ENCODE measurements at places on chromosomes 6 and 20.
A peak's percentile ranks its signal among the peaks of the same experiment; 100 is the strongest.

- DNase-seq = no peak
Observed at GRCh38 chr6:168926306-168926705, 327.3 kb downstream of the THBS2 start.

DNA sequence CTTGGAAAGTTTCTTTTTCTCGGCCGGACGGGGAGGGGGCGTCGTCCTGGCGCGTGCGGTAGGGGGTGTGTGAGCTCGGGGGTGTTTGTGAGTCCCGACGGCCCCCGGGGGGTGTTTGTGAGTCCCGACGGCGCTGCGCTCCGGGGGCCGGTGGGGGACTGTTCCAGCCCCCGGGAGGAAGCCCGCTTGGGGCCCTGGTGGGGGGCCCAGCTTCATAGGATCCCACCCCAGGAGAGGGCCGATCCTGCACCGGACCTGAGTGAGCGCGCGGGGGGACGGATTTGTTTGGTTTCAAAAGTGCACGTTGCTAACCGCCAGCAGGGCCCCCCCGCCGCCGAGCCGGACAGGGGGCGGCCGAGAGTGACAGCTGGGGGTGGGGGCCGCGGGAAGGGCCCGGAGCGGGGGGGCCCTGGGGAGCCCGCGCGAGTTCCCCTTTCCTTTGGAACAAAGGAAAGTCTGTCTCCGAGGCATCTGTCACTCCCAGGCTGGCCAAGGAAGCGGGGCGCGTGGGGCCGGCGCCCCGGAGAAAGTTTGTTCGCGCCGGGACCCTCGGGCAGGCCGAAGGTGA lies 485 bp downstream of the TGIF2 start:
- no peak for DNase-seq

DNA sequence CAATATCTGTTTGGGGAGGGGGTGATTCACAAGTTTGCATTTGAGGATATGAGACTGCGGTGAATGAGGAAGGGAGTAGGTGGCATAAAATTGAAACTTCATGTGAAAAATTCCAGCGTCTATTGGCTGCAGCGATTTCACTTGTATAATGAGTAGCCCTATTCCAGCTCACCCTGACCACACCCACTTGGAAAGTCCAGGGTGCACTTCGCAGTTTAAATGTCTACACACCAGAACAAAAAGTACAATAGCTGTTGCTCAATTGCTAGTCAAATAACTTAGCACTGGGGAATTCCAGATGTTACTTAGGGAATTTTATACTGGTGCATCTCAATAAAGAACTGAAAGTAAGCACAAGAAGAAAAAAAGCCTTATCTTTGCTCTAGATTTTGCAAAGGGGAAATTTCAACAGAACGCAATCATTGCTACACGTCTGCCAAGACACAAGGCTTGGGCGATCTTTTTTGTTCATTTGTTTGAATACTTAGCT lies 6.3 kb downstream of the TNFAIP3 start:
- DNase-seq = peak; percentile 63

DNA sequence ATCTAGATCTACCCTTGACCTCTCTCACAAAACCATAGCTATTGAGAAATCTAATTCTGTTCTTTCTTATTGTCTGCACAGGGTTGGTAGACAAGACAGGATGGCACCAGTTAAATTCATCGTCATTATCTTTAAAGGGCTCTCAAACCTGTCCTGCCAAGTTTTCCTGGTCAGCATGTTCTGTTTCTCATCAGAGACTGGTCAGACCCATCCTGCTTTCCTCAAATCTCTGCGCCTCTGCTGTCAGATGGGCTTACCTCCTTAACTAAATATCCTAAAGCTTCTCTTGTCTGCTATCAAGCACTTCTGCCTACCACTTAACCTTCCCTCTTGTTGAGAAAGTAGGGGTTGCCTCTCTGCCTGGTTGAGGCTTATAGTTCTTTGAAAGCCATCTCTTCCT lies 125.2 kb downstream of the MYO6 start:
- no peak for DNase-seq

DNA sequence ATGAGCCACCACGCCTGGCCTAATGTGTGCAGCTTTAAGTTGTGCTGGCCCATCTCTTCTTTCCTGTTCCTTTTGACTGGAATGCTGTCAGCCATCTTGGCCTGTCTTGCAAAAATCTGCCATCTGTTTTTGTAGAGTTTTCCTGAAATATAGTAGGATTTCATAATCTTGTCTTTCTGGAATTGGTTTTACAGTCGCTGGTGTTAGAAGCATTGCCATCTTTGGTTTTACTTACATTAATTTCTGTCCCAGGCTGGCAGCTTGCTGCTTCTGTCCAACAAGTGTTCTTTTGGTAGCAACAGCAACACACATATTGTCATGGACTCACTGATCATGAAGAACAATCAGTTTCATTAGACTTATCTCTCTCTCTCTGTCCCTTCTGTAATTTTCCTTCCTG lies 29.1 kb upstream of the TULP1 start:
- no peak for DNase-seq

DNA sequence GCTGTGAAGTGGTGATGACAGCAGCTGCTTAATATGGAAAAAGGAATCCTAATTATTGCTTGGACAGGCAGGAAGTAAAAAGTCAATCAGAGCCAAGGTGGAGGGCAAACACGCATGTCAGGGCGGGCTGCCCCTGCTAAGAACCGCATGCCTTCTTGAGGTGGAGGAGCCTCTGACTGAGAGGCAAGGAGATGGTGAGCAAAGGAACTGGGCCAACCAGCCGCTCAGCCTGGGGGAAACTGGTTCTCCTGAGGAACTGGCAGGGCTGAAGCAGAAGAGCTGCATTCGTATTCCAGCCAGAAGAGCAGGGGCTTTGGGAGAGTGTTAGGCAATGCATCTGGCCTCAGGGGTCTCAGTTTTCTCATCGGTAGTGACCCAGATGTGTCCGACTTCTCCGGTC lies 13.1 kb upstream of the MLN start:
- no peak for DNase-seq

- DNase-seq = no peak
Observed at GRCh38 chr20:6311841-6312655, 189.2 kb upstream of the FERMT1 start.

- DNase-seq = no peak
Observed at GRCh38 chr6:44430326-44430725, 42.8 kb downstream of the CDC5L start.

DNA sequence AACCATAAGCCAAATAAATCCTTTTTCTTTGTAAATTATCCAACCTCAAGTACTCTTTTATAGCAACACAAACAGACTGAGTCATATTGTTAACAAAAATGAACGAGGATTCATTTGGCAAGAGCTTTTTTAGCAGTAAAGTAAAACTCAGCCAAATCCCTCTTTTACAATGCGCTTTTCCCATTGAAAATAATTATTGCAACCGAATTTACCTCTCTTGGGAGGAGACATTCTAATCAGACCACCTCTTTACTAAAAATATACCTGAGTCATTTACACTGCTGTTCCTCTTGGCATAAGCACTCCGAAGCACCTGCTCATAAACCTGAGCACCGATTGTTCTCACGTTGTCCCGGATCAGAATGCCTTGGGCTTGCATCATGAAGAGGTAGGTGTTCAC lies 57.4 kb downstream of the B4GALT5 start:
- DNase-seq = no peak

GRCh38 chr6:169642455-169642854 lies 59.4 kb downstream of the WDR27 start:
- DNase-seq = no peak

- DNase-seq = peak; percentile 19
Observed at GRCh38 chr6:71250099-71250602, 38.5 kb upstream of the OGFRL1 start.

- no peak for DNase-seq
Observed at GRCh38 chr6:14975471-14975817, 270.4 kb upstream of the JARID2 start.

DNA sequence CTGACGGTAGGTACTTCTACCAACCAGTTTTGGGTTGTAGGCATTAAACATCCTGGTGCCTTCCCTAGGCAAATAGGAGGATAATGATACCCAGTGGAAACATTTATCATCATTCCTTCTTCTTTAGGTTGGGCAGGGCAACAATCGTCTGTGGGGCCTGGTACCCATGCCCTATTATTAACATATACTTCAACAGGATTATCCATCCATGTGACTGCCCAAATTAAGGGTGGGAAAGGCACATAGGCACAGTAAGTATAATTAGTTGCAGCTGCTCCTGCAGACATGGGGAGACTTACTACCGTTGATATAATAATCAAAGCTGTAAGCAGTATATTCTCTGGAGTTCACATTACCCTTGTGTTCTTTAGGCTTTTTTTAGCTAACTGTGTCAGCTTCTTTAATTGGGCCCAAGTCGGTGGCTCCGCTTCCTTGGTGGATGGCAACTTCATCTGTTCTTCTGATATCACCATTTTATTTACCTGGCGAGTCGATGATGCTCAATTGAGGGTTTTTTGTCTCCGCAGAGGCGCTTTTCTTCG lies 16.8 kb downstream of the RPL7L1 start:
- no peak for DNase-seq

DNA sequence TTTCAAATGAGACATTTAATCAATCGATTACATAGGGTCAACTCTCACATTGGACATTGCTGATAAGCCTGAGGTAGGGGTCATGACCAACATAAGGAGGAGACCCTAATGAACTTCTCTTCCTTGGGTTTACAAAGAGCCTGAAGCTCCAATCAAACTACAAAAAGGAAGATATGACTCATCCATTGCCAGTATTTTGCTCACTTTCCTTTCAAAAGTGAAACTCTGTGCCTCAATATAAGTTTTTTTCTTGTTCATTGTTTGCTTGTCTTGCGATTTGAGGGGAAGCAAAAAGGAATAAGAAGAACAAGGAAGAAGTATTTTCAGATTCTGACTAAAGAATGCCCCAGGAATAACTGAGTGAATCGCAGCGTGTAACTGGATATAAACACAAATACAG lies 38.8 kb upstream of the KHDRBS2 start:
- no peak for DNase-seq

DNA sequence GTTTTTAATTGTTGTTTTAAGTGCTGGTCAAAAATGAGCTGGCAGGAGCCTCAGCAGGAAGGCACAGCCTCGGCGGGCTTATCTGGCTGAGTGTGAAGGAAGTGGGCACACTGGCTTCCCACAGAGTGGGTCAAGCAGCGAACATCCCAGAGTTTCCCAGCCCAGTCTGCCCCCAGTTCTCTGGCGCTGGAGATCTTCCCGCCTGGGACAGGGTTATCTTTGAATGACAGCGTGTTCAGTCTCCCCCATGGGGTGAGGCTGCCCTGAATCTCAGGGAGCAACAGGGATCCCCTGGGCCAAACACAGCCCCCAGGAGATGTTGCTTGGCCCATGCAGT lies 122.2 kb upstream of the PTPN1 start:
- DNase-seq = no peak

DNA sequence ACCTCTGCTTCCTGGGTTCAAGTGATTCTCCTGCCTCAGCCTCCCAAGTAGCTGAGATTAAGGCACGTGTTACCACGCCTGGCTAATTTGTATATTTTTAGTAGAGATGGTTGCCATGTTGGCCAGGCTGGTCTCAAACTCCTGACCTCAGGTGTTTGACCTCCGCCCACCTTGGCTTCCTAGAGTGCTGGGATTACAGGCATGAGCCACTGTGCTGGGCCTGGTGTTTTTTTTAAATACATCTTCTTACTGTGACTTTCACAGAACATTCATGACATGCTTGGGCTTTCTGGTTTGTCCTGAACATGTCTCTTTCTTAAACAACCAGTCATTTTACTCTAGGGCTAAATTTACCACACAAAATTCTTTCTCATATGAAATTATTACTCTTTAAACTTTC lies 34.7 kb upstream of the FAM8A1 start:
- DNase-seq = no peak

GRCh38 chr6:136235233-136235564 lies 14.9 kb downstream of the MTFR2 start:
- no peak for DNase-seq
